ENCODE measurements at places on chromosomes 5 and 9.

- no peak for DNase-seq
These were observed 82.3 kb downstream of the OLFM1 start for GRCh38 chr9:135169709-135170226.

DNA sequence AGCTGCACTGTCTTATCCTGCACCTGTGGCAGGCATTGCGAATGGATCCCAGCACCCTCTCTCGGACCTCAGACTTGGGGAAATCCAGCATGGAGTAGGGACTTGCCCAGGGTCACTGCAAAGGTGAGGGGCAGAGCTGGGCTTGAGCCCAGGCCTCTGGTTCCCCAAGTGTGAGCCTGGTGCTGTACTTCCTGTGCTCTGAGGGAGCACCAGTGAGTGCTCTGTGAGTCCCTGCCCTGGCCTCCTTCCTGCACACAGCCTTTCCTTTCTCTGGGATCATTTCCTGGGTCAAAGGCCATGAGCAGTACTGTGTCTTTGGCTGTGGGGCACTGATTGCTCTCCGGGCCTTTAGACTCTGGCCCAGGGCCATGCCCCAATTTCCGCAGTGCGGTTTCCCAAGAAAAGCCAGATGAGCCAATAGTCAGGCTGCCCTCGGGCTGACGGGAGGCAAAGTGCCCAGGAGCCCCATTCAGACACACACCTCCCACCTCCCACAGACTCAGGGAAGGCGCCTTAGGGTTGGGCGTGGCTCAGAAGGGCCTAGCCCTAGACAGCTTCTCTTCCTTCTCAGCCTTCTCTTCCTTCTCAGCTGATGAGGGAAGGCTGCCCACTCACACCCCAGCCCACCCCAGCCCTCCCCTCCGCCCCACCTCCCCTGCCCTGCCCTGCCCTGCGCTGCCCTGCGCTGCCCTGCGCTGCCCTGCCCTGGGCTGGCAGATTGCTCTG is 23.3 kb upstream of the TRIM14 start:
- peak; percentile 25 for DNase-seq

DNA sequence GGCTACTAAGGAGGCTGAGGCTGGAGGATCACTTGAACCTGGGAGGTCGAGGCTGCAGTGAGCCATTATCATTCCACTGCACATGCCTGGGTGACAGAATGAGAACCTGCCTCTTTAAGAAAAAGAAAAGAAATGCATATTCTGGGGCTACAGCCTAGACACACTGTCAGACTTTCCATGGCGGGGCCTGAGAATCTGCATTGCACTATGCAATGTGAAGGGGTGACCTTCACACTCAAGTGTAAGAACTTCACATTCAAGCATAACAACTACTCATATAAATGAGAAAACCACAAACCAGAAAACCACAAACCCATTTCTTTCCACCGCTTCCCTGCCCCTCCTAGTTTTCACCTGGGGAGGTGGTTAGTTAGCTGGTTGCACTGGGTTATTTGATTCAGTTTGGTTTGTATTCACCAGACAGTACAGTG is 18.0 kb upstream of the FBP2 start:
- no peak for DNase-seq

GRCh38 chr5:111680737-111681413 is 76.1 kb downstream of the NREP start:
- no peak for DNase-seq

GRCh38 chr9:94713436-94714215 is 12.9 kb upstream of the AOPEP start:
- DNase-seq = no peak

GRCh38 chr5:126354858-126355731 is 68.1 kb upstream of the GRAMD2B start:
- no peak for DNase-seq

DNA sequence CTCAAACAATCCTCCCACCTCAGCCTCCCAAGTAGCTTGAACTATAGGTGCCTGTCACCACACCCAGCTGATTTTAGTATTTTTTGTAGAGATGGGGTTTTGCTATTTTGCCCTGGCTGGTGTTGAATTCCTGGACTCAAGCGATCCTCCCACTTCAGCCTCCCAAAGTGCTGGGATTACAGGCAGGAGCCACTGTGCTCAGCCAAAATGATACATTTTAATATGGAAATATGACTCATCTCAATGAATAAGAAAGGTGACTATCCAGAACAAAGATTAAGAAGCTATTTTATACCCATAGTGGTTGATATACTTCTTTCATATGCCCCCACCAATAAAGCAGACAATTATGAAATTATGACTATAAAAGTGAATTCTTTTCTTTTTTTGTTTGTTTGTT is 166.2 kb downstream of the NFIB start:
- no peak for DNase-seq

GRCh38 chr5:39102684-39103155 is 28.5 kb upstream of the RICTOR start:
- DNase-seq = no peak

- peak; percentile 79 for DNase-seq
These were observed 2.1 kb downstream of the SH2D3C start for GRCh38 chr9:127776195-127776923.

DNA sequence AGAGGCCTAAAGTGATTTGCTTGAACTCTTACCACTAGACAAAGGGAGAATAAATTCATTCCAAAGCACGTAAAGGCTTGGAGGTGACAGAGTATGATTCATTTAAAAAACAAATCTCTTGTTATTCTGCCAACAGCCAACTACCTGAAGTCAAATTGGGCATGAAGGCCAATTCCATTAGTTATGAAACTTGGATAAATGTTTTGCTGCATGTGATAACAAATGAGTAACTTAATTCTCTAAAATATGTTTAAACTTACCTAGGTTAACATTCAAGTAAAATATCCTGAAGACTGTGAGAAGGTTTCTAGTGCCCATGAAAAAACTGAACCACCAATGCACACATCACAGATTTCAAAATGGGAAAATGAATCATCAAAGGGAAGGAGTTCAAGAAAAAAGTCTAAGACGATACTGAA is 120.1 kb upstream of the TSLP start:
- DNase-seq = no peak

DNA sequence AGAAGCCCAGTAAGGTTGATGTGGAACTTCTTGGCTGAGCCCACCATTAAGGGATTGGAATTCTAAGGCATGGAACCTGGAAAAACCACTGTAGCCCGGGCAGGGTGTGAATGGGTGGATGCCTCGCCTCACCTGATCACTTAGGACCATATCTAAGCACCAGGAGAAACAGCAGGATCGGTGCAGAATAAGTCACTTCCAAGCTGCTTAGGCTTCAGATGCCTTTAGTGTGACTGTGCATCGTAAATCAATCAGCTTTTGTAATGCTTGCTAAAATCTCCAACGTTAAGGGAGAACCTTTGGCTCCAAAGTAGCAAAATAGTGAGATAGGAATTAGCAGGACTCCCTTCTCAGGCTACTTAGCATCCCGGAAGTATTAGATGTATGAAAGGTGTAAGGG is 103.9 kb upstream of the MEGF10 start:
- DNase-seq = no peak

DNA sequence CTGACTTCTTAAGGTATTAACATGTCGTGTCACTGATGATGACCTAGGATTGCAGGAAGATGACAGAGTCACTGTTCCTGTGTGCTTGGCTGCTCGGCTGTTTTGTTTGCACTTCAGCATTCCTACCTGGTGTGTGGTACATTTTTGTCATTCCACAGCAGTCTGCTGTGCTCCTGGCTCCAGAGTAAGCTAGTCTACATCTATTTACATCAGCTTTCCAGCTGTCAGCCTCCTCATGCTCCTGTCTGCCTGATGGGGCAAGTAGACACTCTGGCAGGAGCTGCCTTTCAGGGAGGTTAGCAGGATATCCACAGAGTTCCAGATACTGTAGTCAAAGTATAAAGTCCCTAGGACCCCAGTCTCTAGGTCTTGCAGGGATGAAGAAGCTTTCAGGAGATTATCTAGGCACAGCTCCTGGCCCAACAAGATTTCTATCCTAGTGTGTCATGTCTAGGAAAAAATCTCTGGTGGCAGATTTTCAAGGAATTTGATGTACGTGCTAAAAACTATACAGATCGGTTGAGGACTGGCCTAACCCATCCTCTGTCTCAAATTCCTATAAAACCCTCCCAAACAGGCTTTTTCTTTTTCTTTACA is 28.4 kb downstream of the RUSC2 start:
- no peak for DNase-seq

DNA sequence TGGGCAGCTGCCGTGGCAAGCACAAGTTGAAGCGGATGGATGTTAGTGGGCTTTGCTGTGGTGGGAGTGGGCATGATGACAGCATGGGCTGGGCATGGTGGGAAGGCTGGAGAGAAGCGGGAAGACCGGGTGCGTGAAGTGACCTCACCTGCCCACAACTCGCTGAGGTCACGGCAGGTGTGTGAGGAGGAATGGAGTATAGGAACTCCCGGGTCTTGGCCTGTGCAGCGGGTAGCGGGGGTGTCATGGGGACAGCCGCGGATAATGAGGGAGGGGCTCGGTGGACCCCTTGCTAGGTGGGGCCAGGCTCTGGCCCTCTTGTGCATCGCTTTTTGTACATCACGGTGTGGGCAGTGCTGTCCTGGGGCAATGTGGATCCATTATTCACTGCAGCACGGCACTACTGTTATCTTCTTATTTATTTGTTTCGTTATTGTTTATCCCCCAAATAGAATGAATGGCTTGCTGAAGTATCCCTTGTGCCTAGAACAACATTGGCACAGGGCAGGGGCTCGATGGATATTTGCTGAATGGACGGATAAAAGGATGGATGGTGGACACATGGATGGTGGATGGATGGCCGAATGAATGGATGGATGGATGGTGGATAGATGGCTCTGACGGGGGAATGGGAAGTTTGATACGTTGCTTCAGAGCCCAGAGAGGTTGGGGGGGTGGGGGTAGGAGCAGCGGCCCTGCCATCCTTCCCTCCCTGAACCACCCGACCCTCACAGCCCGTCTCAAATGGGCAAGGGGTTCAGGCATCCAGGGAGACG is 14.6 kb downstream of the PROP1 start:
- no peak for DNase-seq

- DNase-seq = no peak
These were observed 76.7 kb downstream of the ARSB start for GRCh38 chr5:78908173-78909061.

GRCh38 chr9:120854596-120855327 is 12.0 kb upstream of the PSMD5 start:
- no peak for DNase-seq

DNA sequence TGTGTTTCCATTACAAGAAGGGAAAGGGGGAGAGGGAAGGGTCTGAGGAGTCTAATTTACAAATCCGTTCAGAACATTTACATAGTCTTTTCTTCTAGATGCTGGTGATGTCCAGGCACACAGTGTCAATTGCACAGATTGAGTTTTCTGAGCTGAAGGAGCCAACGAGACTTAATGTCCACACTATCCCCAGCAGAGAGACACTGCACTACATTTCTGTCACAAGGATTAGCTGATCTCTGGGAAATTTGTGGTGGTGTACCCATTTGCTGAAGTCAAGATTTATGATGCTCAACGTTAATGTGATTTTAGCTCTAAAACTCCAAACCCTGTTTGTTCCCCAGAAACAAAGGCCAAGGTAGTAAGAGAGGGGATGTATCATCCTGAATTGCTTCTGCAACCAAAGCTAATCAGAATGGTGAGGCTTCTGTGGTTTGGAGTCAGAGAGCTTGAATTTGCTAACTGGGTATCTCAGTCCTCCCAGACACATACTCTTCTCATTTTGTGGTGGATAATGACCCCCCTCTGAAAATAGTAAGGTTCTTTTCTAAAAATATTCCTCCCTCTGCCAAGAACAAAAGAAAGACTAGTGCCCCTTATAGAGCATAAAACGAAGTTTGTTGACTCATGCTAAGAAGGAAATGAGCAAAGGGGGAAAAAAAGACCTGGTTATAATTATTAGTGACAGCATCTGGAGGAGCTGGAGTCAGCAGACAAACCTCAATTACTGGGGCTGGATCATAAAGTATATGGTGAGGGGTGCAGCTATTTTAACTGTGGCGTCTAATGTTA is 416.9 kb downstream of the PSAT1 start:
- no peak for DNase-seq

- DNase-seq = no peak
These were observed 211.6 kb downstream of the SLIT3 start for GRCh38 chr5:169089343-169089742.

DNA sequence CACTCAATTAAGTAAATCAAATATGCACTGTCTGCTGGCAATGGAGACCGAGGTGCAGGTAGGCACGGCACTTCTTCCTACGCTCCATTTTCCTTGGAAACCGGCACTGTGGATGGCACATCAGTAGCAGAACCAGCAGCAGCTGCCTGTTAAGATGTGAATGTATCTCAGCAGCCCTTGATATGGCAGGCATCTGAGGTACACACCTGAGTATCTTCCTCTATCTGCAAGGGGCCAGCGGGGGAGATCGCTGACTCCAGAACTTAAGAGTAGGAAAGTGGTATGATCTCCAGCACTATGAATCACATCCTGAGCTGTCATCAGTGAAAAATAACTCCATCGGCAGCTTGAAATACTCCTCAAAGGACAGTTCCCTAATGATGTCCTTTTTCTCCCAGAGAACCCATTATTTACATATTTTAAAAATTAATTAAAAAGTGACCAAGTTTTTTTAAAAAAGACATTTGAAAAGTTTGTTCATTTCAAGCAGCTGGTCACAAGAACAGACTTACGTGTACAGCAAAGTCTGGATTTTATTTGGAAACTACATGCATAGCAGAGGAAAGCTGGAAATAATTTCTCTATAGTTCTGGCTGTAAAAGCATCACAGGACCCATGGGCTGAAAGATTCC is 97.1 kb downstream of the ADAMTS12 start:
- no peak for DNase-seq

DNA sequence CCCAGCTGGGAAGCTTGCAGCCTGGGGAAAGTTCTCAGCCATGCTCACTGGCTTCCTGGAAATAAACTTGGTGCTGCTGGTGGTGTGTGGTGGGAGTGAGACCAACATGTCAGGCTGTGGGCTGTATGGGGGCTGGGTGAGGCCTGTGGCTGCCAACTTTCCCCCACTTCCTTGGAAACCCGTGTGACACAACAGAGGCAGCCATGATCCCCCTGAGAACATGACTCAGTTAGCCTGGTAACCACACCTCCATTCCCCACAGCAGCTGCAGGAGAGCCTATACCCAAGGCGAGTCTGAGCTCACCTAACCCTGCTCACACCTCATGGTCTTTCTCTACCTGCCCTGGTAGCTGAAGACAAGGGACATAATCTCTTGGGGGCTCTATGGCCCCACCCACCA is 72.7 kb upstream of the RGMB start:
- no peak for DNase-seq

- no peak for DNase-seq
These were observed 39.1 kb downstream of the SPEF2 start for GRCh38 chr5:35656721-35657120.

- no peak for DNase-seq
These were observed 124.7 kb upstream of the TBC1D2 start for GRCh38 chr9:98380065-98380681.

DNA sequence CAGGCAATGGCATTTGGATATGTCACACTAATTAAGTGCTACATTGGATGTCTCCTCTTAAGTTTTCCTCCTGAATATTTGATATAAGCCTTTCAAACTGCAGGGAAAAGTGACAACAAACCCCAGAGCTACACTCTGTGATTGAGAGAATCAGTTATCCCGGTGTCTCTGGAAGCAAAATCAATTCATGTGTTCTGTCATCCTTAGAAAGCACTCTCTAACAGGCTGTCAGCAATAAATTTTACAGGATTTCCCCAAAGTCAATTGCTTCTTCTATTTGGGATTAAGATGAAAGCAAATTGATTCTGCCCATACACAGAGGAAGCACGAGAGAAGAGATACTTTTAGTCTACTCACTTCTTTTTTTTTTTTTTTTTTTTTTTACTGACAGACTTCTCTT is 332.4 kb downstream of the CDH18 start:
- DNase-seq = no peak
